CD4-positive, alpha-beta T cell treated with Interleukin-12 subunit alpha and Interleukin-12 subunit beta, for 1 hour (primary cell): ENCODE measurements at places on chromosomes 6 and 20.

GRCh38 chr20:34401741-34402455 is 38.8 kb downstream of the ITCH start:
- DNase-seq, result no peak

- DNase-seq, result no peak
These were observed 5.2 kb upstream of the ENPP5 start for GRCh38 chr6:46175976-46176375.

- DNase-seq, result no peak
These were observed 91.2 kb upstream of the SULF2 start for GRCh38 chr20:47876311-47877088.

DNA sequence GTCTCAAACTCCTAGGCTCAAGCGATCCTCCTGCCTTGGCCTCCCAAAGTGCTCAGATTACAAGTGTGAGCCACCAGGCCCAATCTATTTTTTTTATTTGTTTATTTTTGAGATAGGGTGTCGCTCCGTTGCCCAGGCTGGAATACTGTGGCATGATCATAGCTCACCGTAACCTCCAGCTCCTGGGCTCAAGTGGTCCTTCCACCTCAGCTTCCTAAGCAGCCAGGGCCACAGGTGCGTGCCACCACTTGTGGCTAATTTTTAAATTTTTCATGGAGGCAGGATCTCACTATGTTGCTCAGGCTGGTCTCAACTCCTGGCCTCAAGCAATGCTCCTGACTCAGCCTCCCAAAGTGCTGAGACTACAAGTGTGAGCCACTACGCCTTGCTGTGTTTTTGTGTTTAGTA is 9.8 kb downstream of the KIF3B start:
- no peak for DNase-seq

DNA sequence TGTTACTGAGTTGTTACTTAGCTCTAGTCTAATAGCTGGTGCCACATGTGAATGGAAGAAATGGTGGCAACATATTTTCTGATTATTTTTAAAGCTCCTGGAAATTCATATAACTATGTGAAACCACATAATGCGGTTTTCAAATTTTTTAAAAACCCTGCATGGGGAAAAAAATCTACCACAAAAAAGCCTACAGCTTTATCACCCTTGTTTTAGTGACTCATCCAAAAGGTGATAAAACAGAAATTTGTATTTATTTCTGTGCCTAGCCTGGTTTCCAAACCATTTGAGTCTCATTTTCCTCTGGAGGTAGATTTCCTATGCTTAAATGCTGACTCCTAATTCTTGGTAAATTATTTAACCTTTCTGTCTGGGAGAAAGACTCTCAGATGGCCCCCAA is 5.4 kb upstream of the FBXO30 start:
- no peak for DNase-seq

DNA sequence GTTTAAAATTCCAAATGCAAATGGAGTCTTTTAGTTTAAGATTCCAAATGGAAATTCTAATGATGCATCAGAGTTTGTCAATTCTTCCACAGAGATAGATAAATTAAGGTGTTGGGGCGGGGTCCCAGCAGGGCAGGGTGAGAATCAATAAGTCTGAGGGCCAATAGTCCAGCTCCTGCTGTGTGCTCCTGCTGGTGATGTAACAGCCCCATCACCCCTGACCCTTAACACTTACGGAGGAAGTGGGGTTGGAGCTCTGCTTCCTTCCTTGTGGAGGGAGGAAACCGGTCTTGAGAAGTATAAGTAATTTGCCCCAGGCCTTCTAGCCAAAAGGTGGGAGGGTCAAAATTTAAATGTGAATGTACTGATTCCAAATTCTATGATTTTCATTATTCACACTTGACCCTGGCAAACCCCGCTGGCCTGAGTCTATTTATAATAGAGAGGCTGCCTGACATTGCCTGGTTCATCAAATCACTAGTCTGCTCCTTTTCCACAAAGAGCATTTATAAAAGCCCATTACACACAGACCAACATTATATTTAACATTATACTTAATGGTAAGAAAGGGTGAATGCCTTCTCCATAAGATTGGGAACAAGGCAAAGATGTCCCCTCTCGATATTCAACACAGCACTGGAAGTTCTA is 17.2 kb downstream of the ZBTB2 start:
- DNase-seq, result peak; percentile 45

GRCh38 chr6:142155895-142156757 is 9.1 kb downstream of the VTA1 start:
- peak; percentile 45 for DNase-seq

- DNase-seq, result no peak
These were observed 23.6 kb downstream of the PACRG start for GRCh38 chr6:162751211-162751859.

- no peak for DNase-seq
These were observed 3.9 kb downstream of the APOBEC2 start for GRCh38 chr6:41056768-41057490.

DNA sequence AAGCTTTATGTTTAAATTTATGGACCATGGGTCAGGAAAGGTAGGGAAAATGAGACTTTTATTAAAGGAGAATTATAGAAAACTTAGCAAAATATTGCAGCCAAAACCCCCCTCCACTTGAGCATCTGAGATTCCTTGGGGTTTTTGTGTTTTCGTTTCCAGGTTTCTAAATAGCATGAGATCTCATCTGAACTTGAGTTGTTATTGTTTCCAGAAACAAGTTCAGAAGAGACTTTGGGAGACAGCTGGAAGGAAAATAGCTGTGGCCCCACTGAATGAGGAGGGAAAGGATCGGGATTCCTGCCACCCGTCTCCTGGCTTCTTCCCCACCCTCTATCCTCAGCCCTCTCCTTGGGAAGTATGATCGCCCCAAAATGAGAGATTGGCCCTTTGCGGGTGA is 75.5 kb downstream of the TBC1D7 start:
- DNase-seq, result no peak

DNA sequence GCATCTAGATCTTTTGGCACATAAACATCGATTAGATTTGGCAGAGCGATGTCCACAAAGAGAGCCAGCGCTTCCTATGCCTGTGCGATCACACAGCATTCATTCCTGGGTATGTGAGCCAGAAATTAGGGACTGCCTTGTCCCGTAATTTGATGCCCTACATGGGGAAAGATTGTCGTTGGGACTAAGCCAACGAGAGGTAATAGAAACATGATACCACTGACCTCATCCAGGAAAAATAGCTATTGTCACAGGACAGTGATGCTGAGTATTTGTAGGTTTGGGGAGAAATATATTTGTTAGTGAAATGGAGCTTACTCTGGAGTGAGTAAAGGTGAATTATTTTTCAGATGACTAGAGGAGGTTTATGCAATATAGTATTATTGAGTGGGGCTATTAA is 154.0 kb downstream of the TSHZ2 start:
- DNase-seq, result no peak

GRCh38 chr6:158642097-158642601 is 2.4 kb downstream of the DYNLT1 start:
- DNase-seq, result no peak

DNA sequence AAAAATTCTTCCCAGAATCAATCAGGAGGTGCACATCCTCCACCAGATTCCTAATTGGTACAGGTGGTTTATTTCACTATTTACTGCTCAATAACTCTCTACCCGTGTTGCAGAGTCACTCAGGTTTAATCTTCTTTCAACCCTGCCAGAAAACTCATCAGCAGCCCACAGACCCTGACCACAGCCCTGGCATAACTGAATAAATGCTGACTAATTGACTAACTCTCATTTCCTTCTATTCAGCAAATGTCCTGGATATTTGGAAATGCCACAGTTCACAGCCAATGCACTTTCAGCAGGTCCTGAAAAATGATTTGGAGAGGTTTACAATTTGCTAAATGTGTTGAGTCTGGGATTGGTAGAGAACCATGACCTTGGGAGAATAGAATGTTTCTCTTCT is 62.3 kb downstream of the TRMT6 start:
- no peak for DNase-seq

DNA sequence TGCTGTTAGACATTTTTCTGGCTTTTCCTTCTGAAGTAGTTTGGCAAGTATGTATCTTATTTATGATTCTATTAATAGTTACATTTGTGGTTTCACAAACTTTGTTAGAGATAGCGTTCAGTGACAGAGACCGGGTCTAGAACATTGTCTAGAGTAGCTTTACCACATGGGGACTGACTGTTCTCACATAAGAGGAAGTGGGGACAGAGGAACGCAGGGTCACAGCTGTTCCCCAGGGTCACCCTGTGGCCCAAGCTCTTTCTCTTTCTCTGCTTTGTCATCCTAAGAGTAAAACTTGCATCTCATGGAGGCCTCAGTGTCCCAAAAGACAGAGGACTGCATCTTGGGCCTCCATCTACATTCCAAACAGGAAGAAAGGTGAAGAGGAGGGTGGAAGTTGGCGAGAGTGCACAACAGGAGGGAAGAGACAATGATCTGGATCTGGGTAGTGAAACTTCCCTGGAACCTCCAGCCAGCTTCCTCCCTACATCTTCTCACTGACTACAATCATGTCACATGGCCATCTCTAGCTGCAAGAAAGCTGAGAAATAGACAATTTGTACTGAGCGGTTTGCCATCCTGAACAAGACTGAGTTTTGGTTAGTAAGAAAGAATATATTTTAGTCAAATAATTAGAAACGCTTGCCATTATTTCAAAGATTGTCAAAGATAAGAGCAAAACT is 645.8 kb upstream of the ARID1B start:
- no peak for DNase-seq

- no peak for DNase-seq
These were observed at the start of gene NR2E1 for GRCh38 chr6:108165714-108166663. TSS of gene NR2E1 (plus strand) at chr6:108166022. CDS start at chr6:108166766, 744 bp downstream.

GRCh38 chr20:63473555-63474449 is 1.3 kb upstream of the KCNQ2 start:
- no peak for DNase-seq

DNA sequence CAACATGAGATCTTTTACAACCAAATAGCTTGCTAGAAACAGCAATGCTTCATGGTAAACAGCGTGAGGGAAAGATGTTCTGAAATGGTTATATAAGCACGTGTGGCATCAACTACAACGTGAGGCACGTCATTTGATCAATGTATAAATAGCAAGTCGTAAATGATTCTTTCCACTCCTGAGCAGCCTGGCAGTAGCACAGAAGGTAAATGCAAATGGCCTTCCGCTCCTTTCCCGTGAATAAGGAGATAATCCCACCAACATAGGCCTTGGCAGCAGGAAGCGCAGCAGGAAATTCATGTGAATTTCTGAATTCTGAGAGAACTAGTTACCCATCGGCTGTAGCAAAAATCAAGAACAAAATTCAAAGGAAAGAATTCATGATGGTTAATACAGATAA is 17.0 kb downstream of the RPS6KA2 start:
- no peak for DNase-seq

- no peak for DNase-seq
These were observed 58.7 kb downstream of the PDSS2 start for GRCh38 chr6:107400616-107401147.

GRCh38 chr20:33482581-33482980 is 7.3 kb upstream of the CBFA2T2 start:
- no peak for DNase-seq
